ENCODE measurements at places on chromosomes 2 and 18.

DNA sequence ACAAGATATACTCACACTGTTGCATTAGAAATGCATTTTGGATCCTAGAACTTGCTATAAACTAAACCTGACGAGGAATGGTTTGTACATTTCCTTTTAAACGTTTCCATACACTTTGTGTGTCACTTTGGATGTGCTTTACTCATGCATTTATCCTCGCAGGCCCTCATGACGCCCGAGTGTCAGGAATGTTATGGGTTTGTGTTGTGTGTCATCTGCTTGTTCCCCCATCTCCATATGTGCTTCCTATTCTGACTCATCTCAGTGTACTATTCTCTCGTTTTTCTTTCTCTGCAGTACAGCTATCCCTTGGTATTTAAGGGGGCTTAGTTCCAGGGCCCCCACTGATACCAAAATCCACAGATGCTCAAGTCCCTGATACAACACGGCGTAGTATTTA, 121.5 kb upstream of the RASGRP3 start:
- DNase-seq, result no peak

- no peak for DNase-seq
Measured at GRCh38 chr2:71101656-71102055, 28.4 kb downstream of the MCEE start.

- DNase-seq, result no peak
Measured at GRCh38 chr2:9200633-9201015, 6.0 kb upstream of the ASAP2 start.

- no peak for DNase-seq
Measured at GRCh38 chr2:28093768-28094167, 203.2 kb downstream of the BABAM2 start.

DNA sequence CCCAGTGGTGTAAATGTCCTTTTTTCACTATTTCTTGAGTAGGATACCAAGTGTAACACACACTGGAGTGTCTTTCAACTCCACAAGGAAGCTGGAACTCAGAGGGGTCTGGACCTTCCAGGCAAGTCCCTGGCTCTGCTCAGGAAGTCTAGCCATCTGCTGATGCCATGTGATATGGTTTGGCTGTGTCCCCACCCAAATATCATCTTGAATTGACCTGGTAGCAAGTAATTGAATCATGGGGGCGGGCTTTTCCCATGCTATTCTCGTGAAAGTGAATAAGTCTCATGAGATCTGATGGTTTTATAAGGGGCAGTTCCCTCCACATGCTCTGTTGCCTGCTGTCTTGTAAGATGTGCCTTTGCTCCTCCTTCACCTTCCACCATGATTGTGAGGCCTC, 99.4 kb upstream of the CDC42EP3 start:
- DNase-seq, result no peak

DNA sequence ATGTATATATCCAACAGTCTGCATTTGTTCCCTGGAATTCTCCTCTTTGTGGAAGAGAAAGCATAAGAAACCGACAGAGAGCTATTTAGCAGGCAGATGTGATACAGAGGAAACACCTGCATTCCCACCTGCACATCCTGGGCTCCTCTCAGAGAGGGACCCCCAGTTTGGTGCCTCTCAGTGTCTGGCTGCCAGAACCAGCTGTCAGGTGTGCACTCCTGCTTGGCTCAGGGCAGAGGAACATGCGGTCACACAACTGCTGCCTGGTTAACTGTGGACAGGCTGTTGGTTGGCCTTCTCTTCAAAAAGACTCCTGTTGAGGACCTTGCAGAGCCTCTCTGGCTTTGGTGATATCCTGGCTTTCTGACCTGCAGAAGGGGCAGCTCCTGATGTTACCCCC, 54.6 kb downstream of the ITGB6 start:
- DNase-seq, result no peak

DNA sequence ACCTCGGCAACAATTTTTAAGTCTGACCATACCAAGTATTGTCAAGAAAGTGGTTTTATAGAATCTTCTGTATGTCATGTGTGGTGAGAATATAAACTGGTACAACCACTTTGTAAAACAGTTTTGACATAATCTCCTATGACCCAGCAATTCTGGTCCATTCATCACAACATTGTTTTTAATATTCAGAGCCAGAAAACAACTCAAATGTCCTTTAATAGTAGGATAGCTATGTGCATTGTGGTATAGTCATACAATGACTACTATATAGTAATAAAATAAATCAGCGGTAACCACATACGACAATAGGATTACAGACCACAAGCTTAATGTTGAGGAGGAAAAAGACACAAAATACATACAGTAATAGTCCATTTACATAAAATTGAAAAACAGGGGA, 175.2 kb upstream of the SPATS2L start:
- DNase-seq, result no peak

DNA sequence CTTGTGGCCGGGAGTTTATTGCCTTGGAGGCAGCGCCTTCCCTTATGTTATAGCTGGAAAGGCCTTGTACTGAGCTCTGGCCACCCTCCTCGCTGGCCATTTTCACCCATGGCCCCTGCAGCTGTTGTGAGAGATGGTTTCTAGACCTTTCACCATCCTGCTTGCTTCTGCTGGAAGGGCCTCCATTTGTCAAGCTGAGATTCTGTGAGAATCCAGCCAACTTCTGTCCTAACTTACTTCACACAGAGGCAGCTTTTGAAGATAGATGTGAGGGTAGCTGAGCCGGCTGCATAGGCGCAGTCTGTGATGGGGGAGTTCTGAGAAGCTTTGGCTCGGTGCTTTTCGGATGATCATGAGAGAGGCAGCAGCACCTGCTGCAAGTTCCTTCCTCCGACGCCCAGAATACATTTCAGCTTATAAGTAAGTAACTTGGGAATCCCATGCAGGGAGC, 8.7 kb downstream of the CTIF start:
- no peak for DNase-seq

DNA sequence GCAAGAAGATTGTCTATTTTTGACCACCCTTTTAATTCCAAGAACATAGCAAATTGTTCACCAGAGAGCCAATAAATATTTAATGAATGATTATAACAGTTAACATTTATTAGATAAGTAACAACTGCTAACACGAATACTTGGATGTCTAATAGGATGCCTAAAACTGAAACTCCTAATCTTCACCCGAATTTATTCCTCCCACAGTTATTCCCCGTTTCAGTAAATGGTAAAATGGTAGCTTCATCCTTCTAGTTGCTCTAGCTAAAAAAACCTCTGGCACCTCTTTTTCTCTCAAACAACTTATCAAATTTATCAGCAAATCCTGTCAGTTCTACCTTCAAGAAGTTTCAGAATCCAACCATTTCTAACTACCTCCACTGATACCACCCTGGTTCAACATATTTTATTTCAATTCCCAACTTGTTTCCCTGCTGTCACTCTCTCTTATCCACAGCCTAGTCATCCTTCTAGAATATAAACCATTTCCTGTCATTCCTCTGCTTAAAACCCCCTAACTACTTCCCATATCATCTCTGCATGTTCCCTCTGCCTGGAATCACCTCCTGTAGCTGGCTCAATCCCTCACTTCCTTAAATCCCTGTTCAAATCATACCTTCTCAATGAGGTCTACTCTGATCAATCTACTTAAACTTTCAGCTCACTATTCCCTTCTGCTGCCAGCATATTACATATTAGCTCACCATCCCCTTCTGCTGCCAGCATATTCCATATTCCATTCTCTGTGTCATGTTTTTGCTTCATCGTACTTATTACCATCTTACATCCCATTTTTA, 93.8 kb downstream of the ROCK2 start:
- DNase-seq, result no peak

- no peak for DNase-seq
Measured at GRCh38 chr2:98301469-98301868, 44.8 kb upstream of the CNGA3 start.

GRCh38 chr2:157901325-157901724, 25.2 kb upstream of the ACVR1 start:
- DNase-seq, result no peak

- no peak for DNase-seq
Measured at GRCh38 chr2:201697899-201698298, 545 bp downstream of the MPP4 start.

DNA sequence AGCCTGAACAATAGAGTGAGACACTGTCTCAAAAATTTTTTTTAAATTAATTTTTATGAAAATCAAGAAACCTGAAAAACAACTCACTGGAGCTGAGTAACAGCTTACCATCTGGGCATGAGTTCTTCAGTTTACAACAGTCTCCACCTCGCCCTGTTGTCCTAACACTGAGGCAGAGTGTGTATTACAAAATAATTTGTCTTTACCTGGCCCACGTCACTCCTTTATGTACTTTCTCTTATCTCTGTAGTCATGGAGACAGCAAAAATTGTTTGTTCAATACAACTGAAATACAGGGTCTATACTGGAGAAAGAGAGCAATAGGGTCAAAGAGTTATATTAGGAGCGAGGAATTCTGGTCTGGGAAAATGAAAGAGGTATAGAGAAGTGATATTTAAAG, 48.1 kb downstream of the CYTIP start:
- no peak for DNase-seq

GRCh38 chr18:24466771-24467170, 6.3 kb downstream of the HRH4 start:
- DNase-seq, result no peak

GRCh38 chr18:25819746-25820363, 270.6 kb downstream of the SS18 start:
- DNase-seq, result no peak

DNA sequence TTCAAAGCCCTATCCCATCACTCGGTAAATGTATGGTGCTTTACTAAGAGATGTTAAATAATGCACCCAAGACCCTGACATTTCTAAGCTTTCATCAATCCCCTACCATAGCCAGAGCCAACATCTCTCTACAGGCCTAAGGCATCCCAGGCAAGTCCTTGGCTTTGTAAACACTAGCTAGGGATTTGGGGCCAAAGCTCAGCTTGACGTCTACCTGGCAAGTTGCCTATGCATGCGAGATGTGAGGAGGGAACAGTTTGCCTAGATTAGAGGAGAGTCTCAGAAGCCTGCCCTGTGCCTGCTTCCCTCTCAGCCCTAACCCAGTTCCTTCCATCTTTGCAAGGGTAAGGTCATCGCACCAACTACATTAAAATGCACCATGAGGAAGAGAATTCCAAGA, 221.5 kb upstream of the NCKAP5 start:
- no peak for DNase-seq

DNA sequence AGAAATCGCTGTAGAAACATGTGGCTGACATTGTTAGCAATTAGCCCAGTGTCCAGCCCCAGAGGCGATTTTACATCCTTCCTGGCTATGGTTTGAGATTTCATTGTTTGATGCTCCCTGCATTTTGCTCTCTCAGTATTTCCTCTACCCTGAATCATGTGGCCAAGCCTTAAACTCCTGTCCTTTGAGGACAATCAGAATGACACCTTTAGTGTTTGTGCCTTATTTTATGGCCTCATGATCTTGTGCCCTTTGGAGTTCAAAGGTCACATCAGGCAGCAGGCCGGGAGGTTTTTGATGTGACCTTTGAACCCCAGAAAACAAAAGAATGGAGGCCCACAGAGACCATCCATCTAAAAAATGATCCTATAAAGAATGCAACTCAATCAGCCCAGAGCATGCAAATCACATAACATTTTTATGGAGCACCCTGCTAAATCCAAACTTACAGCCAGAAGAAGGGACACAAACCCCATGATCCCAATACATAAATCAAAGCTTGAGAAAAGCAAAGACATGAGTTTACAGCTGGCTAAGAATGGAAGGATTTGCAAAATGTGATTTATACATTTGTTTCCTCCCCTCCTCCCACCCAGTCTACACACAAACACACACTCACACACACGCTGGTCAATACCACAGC, 52.5 kb downstream of the FECH start:
- DNase-seq, result no peak

- no peak for DNase-seq
Measured at GRCh38 chr18:57275111-57275510, 77.2 kb upstream of the ST8SIA3 start.

GRCh38 chr2:7375901-7376300, 458.7 kb downstream of the RNF144A start:
- DNase-seq, result no peak

- DNase-seq, result no peak
Measured at GRCh38 chr18:48073211-48073930, 142.9 kb upstream of the SMAD2 start.

- DNase-seq, result no peak
Measured at GRCh38 chr2:150561076-150561475, 73.6 kb upstream of the RND3 start.

GRCh38 chr2:52222128-52222527, 1190.2 kb upstream of the NRXN1 start:
- no peak for DNase-seq

DNA sequence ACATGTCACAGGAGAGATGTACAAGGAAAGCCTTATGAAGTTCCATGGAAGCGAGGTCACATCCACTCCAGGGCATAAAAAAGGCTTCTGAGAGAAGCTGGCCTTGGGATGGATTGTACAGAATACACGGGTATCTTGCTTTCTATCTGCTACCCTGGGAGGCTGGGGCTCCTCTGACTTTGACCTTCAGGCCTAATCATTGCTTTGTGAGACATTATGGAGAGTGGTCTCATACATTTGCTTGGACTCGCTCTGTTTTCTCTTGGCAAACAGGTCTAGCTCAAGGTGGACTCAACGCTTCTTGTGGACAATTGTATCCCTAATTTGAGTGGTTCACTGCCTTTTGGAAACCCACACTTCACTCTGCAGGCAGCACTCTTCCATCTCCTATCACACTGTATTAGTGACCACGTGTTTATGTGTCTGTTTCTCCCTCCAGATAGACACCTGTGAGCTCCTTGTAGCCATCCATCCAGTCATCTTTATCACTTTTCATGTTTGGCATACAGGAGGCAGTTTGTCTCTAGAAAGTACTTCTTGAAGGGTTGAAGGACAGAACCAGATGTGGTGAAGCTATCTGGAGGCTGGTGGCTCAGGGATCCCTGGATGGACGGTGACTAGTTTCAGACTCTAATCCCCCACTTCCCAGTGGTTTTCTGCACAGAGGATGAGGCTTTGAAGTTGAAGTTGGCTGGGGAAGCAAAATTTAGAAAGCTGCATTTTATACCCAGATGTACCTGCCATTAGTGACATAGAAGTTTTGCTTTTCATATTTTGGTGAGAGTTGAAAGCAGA, 267.8 kb downstream of the CYRIA start:
- no peak for DNase-seq

DNA sequence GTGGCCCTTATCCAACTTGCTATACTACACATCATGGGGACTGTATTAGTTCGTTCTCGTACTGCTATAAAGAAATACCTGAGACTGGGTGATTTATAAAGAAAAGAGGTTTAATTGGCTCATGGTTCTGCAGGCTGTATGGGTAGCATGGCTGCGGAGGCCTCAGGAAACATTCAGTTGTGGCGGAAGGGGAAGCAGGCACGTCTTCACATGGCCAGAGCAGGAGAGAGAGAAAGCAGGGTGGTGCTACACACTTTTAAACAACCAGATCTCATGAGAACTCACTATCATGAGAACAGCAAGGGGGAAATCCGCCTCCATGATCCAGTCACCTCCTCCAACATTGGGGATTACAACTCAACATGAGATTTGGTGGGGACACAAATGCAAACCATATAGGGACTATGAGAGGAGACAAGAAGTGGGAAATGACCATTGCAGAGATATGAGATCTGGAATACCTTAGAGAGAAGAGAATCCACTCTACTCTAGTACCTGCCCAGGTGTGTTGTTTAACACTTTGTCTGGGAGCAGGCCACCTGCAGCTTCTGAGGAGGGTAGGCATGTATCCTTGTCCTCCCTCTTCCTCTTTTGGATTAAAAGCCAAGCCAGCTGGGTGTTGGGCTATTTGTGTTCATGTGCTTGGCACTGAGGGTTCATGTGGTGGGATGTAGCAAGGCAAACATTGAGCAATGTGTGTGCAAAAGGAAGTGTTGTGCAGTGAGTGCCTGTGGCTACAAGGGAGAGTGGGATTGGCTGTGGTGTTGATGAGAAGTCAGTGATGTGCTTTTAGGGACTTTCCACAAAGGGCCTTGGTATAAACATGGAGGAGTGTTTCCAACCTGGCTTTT, 22.8 kb downstream of the TTLL4 start:
- no peak for DNase-seq
